Mesangial cell (primary cell): ENCODE measurements at places on chromosomes 13 and 19. TPM values are rescaled to one million over a fixed set of nuclear protein-coding genes. Genes with fewer than 3 reads are reported as not detected.

Gene PCDH20
- 0.81 and 3.3 TPM in 2 replicates for total RNA-seq

Gene PRSS57
- total RNA-seq, result not detected in 2 replicates

Gene OVOL3
- total RNA-seq, result not detected in 2 replicates

Gene MAST1
- total RNA-seq, result 0.49 and 1.0 TPM in 2 replicates

Gene ZBTB45
- total RNA-seq, result 19.1 and 23.8 TPM in 2 replicates

Gene CGB5
- total RNA-seq, result 0.38 and 2.1 TPM in 2 replicates
